NCI-H2081 treated with DMSO at 0.1 percent for 48 hours (cell line): ENCODE measurements at places on chromosomes 11 and 22.

DNA sequence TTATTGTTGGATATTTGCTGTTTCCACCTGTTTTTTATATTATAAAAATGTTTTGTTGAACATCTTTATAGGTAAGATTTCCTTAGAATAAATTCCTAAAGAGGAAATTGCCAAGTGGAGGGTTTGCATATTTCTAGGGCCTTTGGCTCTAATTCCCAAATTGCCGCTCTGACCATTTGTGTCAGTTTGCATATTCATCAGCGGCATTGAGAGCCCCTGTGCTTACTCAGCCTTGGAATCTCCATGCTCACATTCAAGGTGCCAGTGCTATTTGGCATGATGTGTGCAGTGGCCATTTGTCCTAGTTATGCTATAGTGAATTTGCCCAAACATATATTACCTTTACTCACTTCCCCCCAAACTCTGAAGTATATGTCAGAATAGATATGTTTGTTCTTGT lies 25.5 kb downstream of the KREMEN1 start:
- no peak for DNase-seq

DNA sequence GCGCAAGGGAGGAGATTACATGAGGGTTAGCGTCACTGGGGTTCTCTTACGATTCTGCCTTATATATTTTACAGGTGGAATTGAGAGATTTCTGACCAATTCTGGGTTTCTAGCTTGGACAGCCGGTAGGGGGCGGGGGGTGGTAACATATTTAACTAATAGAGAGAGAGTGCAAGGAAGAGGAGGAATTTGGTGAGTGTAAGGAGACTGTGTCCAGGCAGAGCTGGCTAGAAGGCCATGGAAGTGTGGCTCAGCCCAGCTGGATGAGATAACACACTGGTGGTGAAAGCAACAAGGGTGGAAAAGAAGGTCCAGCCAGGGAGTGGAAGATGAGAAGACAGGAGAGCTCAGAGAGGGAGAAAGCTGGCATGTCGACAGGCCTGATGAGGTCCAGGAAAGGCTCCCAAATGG lies 56.5 kb downstream of the ST3GAL4 start:
- DNase-seq, result no peak

DNA sequence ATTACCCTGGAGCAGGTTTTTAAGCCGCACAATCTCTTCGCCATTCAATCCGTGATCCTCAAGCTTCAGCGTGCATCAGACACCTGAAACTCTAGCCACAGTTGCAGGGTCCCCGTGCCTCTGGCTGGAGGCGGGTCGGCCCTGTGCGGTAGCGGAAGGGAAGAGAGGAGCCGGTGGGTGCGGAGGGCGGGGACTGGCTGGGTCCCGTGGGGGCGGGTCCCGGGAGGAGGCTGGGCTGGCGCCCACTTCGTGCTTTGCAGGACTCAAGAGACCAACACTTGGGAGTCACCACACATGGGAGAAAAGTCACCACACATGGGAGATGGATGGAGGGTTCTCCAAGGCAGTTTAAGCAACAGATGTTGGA lies 772 bp downstream of the C22orf15 start:
- DNase-seq, result no peak

DNA sequence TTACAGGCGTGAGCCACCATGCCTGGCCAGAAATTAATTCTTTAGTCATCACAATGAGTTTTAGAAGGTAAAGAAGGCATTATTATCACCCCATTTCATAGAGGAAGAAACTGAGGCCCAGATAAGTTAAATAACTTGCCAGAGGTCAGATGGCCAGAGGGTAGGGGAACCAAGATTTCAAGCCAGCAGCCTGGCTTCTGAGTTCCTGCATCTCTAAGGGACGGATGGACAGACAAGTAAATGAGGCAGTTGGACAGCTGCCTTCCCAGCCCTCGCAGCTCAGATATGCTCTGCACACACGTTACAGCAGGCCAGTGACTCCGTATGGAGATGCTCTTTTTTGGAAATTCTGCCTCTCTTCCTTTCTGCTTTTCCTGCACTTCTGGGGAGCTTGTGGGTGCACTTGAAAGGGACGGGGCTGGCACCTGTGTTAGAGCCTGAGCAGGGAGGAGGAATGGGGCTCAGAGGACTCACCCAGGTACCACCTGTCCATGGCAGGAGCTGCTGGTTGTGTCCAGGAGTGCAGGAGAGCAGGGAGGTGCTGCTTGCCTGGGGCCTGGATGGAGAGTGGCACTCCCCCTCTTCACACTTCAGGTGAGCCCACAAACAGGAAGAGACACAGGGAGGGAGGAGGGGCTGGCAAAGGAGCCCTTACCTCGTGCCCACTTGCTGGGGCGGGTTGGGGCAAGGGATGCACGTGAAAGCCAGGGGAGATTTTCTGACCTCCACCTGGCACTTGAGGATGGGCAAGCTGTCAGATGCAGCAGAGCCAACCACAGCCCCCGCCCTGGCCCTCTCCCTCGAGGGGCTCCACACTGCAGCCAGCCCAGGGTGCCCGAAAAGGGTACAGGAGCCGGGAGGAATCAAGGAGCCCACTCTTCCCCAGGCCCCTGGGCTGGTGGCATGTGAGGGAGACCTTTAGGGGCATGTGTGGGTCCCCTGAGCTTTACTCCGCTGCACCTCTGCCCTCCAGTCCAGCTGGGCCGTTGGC lies 3.3 kb upstream of the FXYD2 start:
- no peak for DNase-seq

- no peak for DNase-seq
These were observed 53.0 kb downstream of the RELT start for GRCh38 chr11:73429121-73429750.

DNA sequence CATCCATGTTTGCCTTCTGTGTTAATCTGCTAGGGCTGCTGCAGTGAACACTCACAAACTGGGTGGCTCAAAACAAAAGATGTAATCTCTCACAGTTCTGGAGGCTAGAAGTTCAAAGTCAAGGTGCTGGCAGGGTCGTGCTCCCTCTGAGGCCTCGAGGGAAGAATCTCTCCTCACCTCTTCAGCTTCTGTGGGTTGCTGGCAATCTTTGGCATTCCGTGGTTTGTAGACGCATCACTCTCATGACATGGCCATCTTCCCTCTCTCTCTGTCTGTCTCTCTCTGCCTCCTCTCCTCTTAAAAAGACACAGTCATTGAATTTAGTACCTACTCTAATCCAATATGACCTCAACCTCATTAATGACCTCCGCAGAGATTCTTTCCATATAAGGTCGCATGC lies 78.8 kb downstream of the TSPAN18 start:
- DNase-seq, result no peak

DNA sequence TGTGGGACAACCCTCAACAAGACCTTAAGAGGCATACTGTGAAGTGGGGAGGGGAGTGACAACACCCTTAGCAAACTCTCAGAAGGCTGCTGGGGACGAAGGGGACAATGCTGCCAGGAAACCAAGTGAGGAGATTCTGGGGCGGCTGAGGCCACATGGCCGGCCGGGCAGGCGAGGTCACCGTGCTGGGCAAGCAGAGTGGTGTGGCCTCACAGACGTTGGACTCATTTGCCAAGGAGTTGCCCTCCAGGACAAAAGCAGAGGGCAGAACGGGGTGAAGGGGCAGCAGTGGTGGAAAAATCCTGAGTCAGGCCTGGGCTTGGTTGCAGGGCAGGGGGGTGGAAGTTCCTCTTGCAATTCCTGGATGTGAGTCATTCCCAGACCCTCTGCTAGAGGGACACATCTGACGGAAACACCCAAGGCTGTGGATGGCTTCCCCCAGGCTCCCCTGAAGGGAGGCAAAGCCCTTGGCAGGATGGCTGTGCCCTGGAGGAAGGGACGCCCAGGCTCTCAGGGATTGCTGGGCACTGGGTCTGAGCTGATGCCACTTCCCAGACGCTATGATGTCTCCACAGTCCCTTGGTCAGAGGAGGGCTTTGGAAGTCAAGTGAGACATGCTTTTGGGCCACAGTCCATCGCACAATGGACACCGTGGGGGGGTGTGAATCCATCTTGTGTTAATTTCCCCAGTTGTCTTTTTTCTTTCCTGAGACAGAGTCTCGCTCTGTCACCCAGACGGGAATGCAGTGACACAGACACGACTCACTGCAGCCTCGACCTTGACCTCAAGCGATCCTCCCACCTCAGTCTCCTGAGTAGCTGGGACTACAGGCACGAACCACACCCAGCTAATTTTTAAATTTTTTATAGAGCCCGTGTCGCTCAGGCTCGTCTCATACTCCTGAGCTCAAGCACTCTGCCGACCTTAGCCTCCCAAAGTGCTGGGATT lies 16.2 kb upstream of the SHANK3 start:
- DNase-seq, result no peak

DNA sequence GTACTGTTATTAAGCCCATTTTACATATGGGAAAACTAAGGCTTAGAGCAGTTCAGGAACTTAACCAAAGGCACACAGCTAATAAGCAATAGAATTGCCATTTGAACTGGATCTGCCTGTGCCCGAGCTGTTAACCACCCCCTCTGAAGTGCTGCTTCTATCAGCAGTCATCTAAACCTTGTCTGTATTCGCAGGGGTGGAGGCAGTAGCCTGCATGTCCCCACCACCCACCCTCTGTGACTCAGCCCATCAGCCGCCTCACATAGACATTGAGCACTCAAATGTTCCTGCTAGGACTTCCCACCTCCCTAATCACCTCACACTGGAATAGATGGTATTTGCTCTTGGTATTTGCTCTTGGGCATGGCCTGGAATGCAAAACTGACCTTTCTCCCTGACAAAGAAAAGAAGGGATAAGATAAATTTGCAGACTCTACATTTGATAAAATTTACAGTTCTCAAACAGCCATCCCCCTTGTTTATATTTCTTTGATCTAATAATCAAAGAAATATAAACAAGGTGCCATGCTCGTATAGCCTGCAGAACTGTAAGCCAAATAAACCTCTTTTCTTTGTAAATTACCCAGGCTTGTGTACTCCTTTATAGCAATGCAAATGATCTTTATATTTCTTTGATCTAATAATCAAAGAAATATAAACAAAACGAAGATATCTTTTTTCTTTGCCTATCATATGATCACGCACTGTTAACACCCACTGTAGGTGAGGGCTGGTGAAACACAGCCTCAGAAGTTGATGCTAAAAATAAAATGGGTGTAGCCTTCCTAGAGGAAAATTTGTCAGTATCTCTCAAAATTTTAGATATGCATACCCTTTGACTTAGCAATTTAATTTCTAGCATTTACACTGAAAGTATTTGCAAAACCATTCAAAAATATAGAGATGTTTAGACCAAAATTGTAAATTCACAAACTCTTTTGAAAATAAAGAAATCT lies 15.9 kb downstream of the DKK3 start:
- DNase-seq, result no peak

DNA sequence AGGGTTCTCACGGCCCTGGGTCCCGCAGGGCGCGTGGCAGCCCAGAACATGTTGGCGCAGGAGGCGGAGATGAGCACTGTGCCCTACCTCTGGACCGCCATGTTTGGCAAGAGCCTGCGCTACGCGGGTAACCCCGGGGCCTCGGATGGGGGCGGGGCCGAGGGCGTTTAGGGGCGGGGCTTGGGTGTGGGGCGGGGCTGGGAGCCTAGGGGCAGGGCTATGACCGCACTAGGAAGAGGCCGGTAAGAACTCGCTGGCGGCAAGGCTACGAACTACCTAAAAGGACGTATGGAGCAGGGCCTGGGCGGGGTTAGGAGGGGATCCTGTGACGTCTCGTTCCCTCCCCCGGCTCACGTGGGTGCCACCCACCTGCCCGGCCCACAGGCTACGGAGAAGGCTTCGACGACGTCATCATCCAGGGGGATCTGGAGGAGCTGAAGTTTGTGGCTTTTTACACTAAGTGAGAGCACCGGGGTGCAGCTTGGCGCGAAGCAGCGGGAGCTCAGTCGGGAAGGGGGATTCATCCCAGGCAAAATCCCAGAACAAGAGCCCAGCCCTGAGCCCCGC lies 2.8 kb upstream of the LZTR1 start:
- no peak for DNase-seq

DNA sequence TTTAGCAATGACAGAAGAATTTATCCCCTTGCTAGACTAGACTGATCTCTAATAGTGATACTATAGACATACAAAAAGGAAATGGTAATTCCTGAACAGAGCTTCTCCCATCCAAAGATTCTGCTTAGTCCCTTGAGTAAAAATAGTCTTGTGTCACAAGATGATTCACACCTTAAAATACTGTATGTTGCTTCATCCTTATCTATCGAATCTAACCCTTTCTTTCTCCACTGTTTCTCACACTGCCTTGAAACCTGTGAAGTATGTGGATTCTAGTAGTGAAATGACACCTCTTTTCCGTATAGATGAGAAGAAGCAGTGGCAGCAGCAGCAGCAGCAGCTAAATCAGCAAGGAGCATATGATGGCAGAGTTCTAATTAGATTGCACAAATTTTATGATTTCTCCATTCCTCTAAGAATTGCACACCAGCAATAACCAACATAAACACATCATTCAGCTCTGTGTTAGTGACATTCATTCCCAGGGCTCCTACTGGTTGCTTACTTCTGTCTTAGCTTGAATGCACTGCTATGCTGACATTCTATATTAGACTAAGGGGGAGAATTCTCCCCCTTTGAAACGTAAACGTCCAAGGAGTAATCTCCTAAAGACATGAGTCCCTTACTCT lies 14.6 kb downstream of the KCNA4 start:
- DNase-seq, result no peak

GRCh38 chr11:72224564-72225410 lies at the start of gene INPPL1:
Gene INPPL1, plus strand, starts transcription at chr11:72224767. Its CDS starts 218 bp downstream, at chr11:72224985.
- DNase-seq, result no peak

DNA sequence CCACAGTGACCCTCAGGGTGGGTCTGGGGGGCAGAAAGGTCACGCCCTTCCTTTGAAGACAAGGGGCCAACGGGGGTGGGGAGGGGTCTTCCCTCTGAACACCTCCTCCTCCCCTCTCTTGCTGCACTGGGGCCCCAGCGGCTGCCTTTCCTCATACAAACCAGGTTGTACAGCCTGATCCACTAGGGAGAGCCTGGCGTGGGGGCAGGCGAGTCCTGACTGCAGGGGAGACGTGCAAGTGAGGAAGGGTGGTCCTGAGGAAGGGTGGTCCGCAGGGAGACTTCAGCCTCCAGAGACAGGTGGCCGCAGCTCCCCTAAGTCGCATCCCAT lies 43.6 kb upstream of the LINC01488 start:
- no peak for DNase-seq

DNA sequence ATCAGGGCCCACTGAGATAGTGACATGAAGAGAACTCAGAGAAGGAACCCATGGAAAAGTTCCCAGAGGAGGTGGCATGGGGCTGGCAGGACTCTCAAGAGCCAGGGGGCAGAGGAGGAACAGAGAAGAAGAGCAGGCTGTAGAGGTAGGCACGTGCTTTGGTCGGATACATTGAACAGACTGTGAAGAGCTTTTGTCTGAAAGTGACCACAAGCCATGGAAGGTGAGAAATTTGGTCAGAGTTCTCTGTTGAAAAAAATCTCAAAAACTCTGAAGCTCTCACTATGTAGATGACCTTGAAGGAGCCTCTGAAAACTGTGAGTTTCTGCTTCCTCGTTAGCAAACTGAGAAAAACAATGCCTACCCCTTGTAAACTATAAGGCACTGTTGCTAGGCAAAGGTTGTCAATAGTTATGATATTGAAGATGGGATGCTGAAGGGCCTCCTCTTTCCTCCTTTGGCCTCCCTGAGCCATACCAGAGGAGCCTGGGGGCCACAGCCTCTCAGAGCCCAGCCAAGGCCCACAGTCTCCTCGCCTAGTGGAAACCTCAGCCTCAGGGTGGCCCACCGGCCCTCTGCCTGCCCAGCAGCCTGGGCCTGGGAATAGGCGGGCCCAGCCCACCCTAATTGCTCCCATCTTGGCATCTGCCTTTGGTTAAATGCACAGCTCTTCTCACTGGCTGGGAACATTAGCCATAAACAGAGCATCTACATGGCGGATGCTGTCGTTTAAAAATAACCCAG lies 415.7 kb downstream of the SOX6 start:
- DNase-seq, result no peak

- no peak for DNase-seq
These were observed 84.9 kb downstream of the C11orf91 start for GRCh38 chr11:33615751-33616150.

GRCh38 chr11:19557720-19558140 lies 154.9 kb upstream of the NAV2 start:
- DNase-seq, result no peak
